ENCODE measurements at places on chromosomes 1 and 21. TPM values are rescaled to one million over a fixed set of nuclear protein-coding genes. Genes with fewer than 3 reads are reported as not detected.

- DNase-seq: no peak
Measured at GRCh38 chr1:106278716-106279115, 777.8 kb upstream of the PRMT6 start.

GRCh38 chr1:179206812-179207211, 22.7 kb downstream of the ABL2 start:
- DNase-seq: no peak

GRCh38 chr1:83822208-83822607, 176.7 kb downstream of the TTLL7 start:
- DNase-seq: no peak

DNA sequence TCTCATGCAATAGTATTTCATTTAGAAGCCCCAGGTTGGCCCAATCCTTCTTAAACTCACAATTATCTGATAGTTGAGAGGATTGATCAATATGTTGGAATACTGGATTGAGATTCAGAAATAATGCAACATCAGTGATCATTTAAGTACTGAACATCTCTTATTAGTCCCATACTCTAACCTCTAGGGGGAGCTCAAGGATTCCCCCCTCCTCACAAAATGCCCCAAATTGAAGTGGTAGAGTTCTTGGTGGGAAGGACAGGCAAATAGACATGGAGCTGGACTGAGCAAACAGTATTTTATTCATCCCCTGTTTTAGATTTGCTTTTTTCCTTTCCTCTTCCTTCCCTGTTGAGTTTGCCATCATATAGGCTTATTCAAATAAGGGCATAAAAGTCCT, 62.8 kb downstream of the NGF start:
- no peak for DNase-seq

GRCh38 chr1:5865774-5866173, 126.5 kb downstream of the NPHP4 start:
- DNase-seq: no peak

GRCh38 chr1:154466921-154467417, 35.0 kb upstream of the TDRD10 start:
- no peak for DNase-seq

DNA sequence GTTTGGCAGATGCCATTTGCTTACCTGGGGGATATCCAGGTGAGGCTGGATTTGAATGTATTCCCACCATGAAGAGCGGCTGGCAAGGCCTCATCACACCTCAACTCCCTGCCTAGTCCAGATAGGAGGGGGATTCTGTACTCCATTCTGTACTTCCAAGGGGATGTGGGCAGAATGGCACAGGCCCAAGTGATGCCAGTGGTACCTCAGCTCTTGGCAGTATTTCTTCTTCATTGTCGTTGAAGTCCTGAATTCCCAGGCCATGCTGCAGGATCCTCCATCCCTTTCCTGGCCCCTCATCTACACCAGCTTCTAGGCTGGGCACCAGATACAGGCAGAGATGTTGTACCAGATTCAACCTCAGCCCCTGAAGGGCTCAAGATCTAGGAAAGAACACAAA, 47.9 kb downstream of the KLHDC7A start:
- DNase-seq: no peak

GRCh38 chr1:2284932-2285331, 56.8 kb downstream of the SKI start:
- DNase-seq: no peak

DNA sequence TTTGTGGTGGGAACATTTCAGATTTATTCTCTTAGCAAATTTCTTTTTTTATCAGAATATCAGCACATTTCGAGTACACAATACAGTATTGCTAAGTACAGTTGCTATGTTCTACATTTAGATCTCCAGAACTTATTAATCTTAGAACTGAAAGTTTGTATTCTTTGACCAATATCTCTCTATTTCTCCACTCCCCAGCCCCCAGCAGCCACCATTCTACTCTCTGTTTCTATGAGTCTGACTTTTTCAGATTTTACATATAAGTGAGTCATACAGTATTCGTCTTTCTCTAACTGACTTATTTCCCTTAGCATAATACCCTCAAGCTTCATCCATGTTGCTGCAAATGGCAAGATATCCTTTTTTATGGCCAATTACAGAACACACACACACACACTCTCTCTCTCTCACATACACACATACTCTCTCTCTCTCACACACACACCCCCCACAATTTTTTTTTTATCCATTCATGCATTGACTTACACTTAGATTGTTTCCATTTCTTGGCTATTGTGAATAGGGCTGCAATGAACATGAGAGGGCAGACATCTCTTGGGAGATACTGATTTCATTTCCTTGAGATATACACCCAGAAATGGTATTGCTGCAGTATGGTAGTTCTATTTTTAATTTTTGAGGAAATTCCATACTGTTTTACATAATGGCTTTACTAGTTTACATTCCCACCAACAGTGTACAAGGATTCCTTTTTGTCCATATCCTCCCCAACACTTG, 15.7 kb downstream of the RPTN start:
- DNase-seq: no peak

DNA sequence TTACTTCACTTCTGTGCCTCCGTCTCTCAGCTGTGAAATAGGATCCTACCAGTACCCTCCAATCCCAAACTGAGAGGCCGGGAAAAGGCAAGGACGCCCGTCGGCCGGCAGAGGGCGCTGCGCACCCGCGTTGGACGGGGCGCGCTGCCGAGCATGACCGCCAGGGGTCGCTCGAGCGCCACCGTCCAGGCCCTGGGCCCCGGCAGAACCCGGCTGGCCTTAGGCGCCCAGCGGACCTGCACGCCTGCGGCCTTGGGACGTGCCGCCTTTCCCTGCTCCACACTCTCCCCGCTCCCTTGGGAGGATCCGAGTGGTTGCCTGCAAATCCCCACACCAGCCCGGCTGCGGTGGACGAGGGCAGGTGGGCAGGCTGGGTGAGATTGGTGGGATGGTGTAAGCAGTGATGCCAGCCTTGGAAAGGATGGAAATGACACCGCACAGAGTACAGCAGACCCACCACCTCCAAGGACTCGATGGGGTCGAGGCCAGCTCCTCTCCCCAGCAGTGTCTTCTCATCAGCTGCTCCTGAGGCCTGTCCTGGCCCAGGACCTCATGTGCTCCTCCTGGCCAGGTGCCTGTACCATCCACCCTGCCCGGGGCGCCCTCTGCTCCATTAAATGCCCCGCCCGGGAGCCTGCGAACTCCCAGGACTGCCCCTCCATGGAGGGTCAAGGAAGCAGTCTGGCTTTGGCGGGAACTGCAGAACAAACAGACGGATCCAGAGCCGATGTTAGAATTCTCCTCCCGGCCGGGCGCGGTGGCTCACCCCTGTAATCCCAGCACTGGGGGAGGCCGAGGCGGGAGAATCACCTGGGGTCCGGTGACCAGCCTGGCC, 47.4 kb upstream of the LBR start:
- peak; percentile 69 for DNase-seq

GRCh38 chr1:15212216-15212953, 34.6 kb upstream of the FHAD1 start:
- DNase-seq: no peak

DNA sequence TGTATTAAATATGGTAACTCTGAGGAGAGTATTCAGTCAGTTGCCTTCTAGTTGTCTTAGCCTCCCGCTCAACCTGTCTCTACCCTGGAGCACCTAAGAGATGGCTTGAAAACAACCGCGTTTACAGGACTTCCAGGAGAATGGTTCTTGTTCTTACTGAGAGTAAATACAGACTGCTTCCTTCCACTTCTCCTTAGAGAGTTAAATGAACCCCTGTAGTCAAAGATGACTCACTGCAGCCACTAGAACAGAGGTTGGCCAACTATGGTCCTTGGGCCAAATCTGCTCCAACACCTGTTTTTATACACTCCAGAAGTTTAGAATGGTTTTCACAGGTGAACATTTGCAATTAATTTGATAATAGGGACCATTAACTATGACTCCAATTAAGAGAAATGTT, 60.1 kb upstream of the ASB17 start:
- no peak for DNase-seq

- DNase-seq: no peak
Measured at GRCh38 chr1:180922631-180923015, 9.9 kb downstream of the KIAA1614 start.

DNA sequence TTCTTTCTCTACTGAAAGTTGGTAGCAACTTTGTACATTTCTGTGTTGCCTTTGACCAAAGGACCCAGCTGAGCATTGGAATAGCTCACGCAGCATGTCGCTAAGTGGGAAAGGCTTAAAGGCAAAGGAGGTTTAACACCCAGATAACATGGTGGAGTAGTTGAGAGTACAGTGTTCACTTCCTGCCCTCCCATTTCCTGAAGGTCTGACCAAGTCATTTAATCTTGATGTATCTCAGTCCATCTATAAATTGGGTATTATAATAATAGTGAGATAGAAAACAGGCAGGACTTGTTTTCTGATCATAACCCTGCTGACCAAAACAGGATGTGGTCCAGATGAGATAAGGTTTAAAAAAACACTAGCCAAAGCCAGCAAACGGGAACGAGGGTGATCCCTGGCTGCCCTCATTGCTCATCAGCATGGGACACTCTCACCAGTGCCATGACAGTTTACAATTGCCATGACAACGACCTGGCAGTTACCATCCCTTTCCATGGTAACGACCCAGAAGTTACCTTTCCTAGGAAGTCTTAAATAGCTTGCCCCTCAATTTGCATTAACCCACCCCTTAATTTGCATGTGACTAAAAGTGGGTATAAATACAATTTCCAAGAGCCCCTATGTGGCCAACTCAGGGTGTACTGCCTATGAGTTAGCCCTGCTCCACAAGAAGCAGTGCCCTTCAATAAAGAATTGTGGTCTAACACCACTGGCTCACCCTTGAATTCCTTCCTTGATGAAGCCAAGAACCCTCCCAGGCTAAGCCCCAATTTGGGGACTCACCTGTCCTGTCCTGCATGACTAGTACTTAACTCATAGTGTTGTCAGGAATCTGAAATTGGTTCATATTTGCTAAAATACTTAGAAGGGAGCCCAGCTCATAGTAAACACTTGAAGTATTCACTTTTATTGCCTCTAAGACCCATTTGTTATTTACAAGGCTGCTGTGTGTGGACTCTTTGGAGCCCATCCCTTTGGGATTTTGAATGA, 28.4 kb upstream of the FHAD1 start:
- DNase-seq: no peak

DNA sequence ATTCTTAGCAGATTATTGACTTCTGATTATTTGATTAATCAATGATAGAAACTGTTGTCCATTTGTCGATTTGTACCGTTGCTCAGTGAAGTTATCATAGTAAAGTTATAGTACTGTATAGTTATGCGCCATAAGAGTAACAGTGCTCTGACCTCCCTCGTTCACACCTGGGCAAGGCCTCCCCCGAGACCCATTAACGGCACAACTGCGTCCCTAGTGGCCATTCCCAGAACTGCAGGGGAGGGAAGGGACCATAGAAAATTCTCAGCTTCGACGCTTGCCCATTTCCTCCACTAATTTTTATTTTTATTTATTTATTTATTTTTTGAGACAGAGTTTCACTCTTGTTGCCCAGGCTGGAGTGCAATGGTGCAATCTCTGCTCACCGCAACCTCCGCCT, 334.4 kb downstream of the DSCAM start:
- DNase-seq: no peak

- DNase-seq: no peak
Measured at GRCh38 chr21:38470755-38471154, 27.5 kb downstream of the ERG start.

- no peak for DNase-seq
Measured at GRCh38 chr1:157407917-157408525, 144.3 kb downstream of the FCRL5 start.

- no peak for DNase-seq
Measured at GRCh38 chr1:214310777-214311690, 30.1 kb downstream of the SMYD2 start.

- DNase-seq: no peak
Measured at GRCh38 chr1:5164158-5164557, 509.7 kb downstream of the AJAP1 start.

- no peak for DNase-seq
Measured at GRCh38 chr1:66833112-66833511, 32.0 kb upstream of the INSL5 start.

- no peak for DNase-seq
Measured at GRCh38 chr1:15023205-15023604, 130.3 kb upstream of the TMEM51 start.

- DNase-seq: no peak
Measured at GRCh38 chr1:238258510-238258909, 367.8 kb upstream of the ZP4 start.

DNA sequence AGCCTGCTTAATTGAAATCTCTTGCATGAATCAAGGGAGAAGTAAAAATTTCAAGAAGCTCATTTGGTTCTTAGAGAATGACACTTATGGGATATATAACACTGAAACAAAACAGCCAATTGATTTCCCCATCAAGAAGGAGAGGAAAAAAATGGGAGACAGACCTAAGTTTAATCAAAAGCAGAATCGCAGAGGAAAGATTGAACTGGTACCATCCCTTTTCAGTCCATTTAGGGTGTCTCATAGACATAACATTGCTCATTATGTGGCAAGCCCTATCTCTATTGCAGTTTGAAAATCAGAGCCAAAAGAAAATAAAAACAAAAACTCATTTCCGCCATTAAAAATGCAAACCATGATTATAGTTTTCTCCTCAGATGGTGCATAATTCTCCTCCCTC, 119.6 kb downstream of the AK5 start:
- no peak for DNase-seq

DNA sequence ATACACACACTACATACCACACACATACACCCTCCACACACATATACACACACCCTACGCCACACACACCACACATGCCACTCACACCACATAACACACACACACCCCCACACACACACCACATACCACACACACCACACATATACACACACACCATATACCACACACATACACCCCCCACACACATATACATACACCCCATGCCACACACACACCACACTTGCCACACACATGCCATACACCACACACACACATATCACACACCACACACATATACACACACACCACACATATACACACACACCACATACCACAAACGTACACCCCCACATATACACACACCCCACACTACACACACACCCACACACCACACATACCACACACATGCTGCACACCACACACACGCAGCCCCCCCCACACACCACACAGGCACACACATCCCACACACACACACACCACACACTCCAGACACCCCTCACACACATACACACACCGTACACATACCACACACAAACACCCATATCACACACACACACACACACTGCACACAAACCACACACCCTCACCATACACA, 76.7 kb upstream of the TMPRSS2 start:
- DNase-seq: no peak

- DNase-seq: no peak
Measured at GRCh38 chr21:26140164-26140579, 30.4 kb downstream of the APP start.

GRCh38 chr1:5971471-5972197, 20.6 kb downstream of the NPHP4 start:
- no peak for DNase-seq

GRCh38 chr1:58324558-58324957, 222.0 kb downstream of the OMA1 start:
- no peak for DNase-seq

Gene RASAL2
- total RNA-seq: 0.07 TPM

Gene HRNR
- total RNA-seq: not detected

Gene KRTAP23-1
- total RNA-seq: not detected

Gene KRTAP10-1
- not detected for total RNA-seq

Gene MIB2
- total RNA-seq: 42.0 TPM

Gene DUSP12
- 24.8 TPM for total RNA-seq

Gene ADAMTS1
- total RNA-seq: not detected

Gene TMPRSS15
- total RNA-seq: not detected

Gene MLLT11
- 4.0 TPM for total RNA-seq

Gene TMIGD3
- total RNA-seq: not detected

Gene SPATA17
- not detected for total RNA-seq

Gene CLDN8
- not detected for total RNA-seq

Gene OR2L5
- not detected for total RNA-seq

Gene RXRG
- total RNA-seq: not detected

Gene PLEKHO1
- total RNA-seq: 124 TPM

Data from T-helper 17 cell (primary cell).